ENCODE measurements at places on chromosomes 12 and 14.

DNA sequence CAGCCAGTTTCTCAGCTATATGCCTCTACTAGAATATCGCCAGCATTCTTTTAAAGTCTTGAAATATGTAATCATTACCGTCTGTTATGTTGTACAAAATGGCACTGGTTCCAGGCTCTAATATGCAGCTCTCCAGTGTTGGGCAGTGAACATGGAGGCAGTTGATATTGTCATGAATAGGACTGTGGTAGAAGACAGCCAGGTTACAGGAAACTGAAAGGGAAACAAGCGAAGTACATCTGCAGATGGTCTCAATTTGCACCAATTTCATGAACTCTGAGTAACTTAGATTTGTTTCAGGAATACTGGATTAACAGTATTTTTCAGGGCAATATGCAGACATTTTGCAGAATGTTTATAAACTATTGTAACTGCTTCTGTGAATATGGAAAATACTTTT is 13.4 kb upstream of the KLHL42 start:
- DNase-seq, result no peak

- DNase-seq, result no peak
These were observed 13.4 kb downstream of the GPRC5D start for GRCh38 chr12:12938541-12938940.

GRCh38 chr12:116123451-116124258 is 153.8 kb downstream of the MED13L start:
- peak; percentile 20 for DNase-seq

- DNase-seq, result no peak
These were observed 73.4 kb downstream of the SLC38A4 start for GRCh38 chr12:46752396-46752795.

DNA sequence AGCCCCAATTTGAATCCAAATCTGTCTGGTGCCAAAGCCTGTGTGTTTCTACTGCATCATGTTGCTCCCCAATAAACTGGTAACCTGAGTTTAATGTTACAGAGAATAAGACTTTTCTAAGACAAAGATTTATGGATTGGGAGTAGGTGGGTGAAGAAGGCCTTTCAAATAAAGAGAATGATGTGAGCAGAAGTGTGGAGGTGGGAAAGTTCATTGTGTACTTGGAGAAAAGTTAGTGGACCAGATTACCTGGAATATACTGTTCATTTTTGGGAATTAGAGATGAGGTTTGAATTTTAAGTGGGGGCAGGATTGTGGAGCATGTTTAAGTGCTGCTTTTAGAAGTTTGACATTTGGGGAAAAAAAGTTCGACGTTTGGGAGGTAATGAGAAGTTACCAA is 3.1 kb downstream of the FRS2 start:
- DNase-seq, result no peak

GRCh38 chr12:125189015-125189414 is 123.8 kb downstream of the AACS start:
- DNase-seq, result no peak

- no peak for DNase-seq
These were observed 5.2 kb downstream of the NEDD1 start for GRCh38 chr12:96912261-96912660.

GRCh38 chr14:92542766-92543554 is 29.4 kb downstream of the RIN3 start:
- DNase-seq, result no peak

- DNase-seq, result peak; percentile 69
These were observed 132.9 kb upstream of the DAAM1 start for GRCh38 chr14:59055439-59056045.

- DNase-seq, result no peak
These were observed 74.9 kb downstream of the NTF3 start for GRCh38 chr12:5506821-5507231.

DNA sequence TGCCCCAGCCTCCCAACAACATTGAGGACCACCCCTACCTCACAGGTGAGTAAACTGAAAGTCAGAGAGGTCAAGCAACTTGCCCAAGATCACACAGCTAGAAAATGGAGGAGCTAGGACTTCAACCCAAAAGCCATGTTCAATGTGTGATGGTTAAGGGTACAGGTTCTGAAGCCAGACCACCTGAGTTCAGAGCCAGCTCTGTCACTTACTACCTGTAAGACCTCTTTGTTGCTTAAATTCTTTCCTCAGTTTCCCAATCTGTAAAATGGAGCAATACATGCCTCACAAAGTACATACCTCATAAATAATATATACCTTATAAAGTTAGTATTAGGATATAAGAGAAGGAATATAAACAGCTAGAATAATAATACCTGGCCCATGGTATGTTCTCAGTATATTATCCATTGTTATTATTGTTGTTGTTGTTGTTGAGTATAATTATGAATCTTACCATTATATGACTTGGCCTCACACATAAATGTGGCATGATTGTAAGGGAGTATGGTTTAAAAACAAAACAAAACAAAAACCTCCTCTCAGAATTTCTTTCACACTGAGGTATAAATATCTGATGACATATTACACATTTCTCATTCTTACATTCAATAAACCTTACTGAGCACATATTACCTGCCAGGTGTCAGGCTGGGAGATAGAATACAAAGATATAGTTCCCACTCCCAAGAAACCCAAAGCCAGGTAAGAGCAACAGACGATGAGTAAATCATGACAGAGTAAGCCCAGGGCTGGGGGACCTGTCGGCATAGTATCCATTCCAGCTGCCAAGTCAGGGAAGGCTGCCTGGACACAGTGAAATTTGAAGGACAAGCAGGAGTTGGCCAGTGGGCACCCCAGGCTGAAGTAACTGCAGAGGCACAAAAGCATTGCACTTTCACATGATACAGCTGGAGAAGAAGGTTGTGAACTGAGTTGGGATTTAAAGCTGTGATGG is 19.6 kb downstream of the CMKLR1 start:
- no peak for DNase-seq

GRCh38 chr14:83129496-83129895 is 1595.8 kb upstream of the SEL1L start:
- DNase-seq, result no peak

Data from hippocampal formation (tissue), 2 donors.